Regular cardiac myocyte (primary cell): ENCODE measurements at places on chromosomes 7 and 10. TPM values are rescaled to one million over a fixed set of nuclear protein-coding genes. Genes with fewer than 3 reads are reported as not detected.

AGAP5 gene
- 2.0 and 2.1 TPM in 2 replicates for total RNA-seq

CEP41 gene
- total RNA-seq = 12.1 and 22.4 TPM in 2 replicates

NODAL gene
- total RNA-seq = not detected in 2 replicates

SPDYE1 gene
- not detected in 2 replicates for total RNA-seq

OR2F2 gene
- total RNA-seq = under 0.01 TPM in 1 of 2 replicates, not detected in the other

TBX20 gene
- total RNA-seq = 9.0 and 11.5 TPM in 2 replicates

CFAP69 gene
- 1.2 and 9.0 TPM in 2 replicates for total RNA-seq

LBX1 gene
- total RNA-seq = not detected in 2 replicates

FAM25A gene
- total RNA-seq = not detected in 2 replicates

CDC14C gene
- total RNA-seq = 0.19 TPM in 1 of 2 replicates, not detected in the other

TRIL gene
- 0.19 and 0.56 TPM in 2 replicates for total RNA-seq

CCDC71L gene
- 15.1 and 24.8 TPM in 2 replicates for total RNA-seq

COL28A1 gene
- under 0.01 TPM in 2 replicates for total RNA-seq

VAX1 gene
- not detected in 2 replicates for total RNA-seq

GPR26 gene
- not detected in 2 replicates for total RNA-seq
